ENCODE measurements at places on chromosomes 6 and 20.
A peak's percentile ranks its signal among the peaks of the same experiment; 100 is the strongest.

GRCh38 chr20:43843096-43843964 lies 71.3 kb upstream of the TOX2 start:
- no peak for DNase-seq

DNA sequence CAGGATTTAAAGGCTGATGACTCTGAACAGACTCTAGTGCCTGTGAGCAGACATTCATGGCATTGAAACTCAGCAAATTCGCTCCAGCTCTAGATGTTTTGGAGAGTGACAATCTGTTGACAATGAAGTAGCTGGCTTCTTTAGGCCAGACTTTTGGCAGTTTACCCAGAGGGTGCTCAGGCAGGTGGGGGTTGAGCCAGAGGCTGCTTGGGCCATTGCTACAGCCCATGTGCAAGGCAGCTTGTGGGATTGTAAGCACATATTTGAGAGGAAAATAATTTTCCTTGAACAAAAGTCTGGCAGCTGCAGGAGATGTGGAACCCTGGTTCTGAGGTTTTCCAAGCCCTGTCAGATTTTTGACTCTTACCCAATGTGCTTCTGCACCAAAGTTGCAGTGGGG lies 311.6 kb downstream of the CDC5L start:
- no peak for DNase-seq

DNA sequence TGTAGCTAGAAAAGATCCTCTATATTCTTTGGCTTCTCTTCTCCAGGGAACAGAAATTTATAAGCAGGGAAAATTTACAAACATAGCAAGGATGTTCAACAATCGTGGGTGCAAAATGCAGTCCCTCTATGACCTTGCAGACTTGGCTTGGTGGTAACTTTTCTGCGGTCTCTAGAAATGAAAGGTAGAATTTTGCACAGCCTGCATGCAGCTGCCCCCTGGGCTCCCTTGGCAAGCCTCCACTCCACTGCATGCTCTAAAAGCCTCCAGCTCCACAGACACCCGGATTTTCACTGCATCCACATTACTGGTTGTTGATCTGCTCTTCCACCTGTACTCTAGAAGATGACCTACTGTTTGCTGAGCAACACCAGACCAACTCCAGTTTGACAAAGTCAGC lies 236.5 kb upstream of the EYS start:
- DNase-seq, result no peak

- DNase-seq, result no peak
Measured at GRCh38 chr6:160259143-160259425, 463 bp upstream of the SLC22A2 start.

DNA sequence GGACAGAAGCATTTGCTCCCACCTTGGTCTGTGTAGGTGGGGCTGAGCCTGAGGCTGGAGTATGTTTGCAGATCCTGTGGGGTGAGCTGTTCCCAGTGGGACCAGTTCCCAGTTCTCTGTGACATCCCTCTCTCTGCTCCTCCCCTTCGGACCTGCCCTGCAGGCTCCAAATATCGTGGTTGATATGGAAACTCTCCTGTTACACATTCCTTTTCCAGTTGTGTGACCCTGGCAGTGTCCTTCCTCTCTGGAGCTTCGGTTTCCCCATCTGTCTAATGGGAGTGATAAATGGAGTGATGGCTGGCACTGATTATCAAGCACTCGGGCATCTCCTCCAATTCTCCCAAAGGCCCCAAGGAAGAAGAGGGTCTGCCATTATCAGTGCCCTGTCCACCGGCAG lies 15.7 kb upstream of the TGM2 start:
- DNase-seq, result no peak

DNA sequence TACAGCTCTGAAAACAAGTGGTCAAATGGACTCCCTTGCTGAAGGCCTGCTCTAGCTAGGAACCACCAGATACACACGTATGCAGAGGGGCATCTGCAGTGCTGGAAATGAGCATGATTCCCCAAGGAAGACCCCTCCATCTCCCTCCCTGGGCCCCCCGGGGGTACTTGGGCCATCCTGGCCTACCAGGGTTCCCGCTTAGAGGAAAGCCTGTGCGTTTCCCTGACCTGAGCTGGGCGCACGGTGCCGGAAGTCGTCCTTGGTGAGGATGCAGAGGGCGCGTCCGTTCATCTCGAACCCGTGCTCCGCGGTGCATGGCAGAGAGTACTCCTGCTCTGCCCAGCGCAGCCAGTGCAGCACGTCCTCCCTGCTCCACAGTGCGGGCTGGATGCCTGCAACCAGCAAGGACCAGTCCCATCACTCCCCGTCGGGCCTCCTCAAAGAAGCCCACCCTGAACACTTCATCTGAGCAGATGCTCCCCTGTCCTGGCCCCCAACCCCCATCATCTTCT lies 11.8 kb downstream of the ETV7 start:
- DNase-seq, result no peak

- no peak for DNase-seq
Measured at GRCh38 chr6:21710908-21711627, 117.5 kb downstream of the SOX4 start.

- DNase-seq, result no peak
Measured at GRCh38 chr6:20985821-20986220, 451.6 kb downstream of the CDKAL1 start.

GRCh38 chr6:108275976-108276375 lies 15.1 kb upstream of the SNX3 start:
- no peak for DNase-seq

- DNase-seq, result no peak
Measured at GRCh38 chr6:4774296-4774695, 1.9 kb upstream of the CDYL start.

- peak; percentile 45 for DNase-seq
Measured at GRCh38 chr20:23584434-23585199, 16.3 kb upstream of the CST9L start.

- DNase-seq, result no peak
Measured at GRCh38 chr20:5737966-5738365, 12.2 kb upstream of the SHLD1 start.

DNA sequence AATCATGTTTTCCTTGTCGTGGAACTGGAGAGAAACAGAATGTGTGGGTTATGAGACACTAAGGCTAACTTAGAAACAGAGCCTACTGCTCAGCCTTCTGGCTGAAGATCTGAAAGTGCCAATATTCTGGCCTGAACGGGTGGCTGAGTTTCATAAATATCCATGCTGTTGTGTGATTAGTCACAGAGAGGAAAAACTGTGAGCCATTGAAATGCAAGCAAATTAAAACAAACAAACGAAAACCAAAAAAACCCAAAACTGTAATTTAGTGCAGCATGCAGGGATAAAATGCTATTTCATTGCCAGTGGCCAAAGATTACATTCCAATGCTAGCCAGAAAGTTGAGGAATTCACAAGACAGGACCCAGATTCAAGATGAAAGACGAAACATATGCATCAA lies 315.1 kb downstream of the UBE3D start:
- DNase-seq, result no peak

DNA sequence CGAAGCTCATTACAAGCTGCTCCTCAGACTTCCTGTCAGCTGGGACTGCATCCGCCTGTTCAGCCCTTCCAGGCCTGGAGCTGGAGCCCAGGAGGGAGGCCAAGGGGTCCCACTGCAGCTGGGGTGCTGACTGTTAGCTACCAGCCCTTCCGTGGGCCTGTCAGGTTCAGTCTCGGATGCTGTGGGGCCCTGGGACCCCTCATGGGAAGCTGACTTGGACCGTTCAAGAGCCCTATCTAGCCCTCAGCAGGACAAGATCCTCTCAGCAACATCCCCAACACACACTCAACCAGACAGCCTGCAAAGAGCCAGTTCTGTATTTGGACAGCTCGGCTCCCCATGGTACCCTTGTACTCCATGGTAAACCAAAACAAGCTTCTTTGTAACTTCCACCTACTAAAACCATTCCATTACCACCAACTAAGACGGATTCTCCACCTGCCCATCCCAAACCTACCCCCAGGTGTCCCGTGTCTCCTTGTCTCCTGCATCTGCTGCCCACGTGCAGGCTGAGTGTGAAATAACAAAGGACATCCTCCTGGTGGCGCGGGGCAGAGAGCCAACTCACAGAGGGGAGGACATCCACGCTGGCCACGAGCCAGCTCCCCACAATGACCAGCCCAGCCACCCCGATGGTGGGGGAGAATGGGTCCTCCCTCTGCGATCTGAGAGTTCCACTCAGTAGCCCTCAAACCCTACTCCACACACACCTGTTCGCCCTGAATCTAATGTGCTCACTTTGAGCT lies 111.2 kb downstream of the TAF4 start:
- no peak for DNase-seq

GRCh38 chr6:166173281-166173951 lies 5.8 kb upstream of the TBXT start:
- DNase-seq, result no peak

- no peak for DNase-seq
Measured at GRCh38 chr20:20393207-20394120, 25.6 kb downstream of the INSM1 start.

GRCh38 chr20:59400708-59401107 lies 100.3 kb downstream of the EDN3 start:
- no peak for DNase-seq

DNA sequence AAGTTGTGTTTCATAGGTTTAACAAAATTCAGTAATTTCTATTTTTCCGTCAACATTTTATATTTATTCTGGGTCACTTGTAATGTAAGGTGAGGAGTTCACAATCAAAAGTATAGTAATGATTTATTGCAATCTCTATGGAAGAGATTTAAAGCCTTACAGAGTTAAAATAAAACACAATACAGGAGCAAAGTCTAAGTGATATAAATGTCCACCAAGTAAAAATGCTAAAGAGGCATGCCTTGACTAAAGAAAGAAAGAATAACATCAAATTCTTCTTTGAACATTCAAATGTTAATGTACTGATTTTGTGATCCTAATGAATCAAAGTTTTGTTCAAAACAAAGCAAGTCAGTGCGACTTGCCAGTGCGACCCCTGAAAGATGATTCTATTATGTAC lies 61.5 kb downstream of the REPS1 start:
- DNase-seq, result no peak

GRCh38 chr6:8073758-8074157 lies 9.6 kb upstream of the BLOC1S5 start:
- DNase-seq, result no peak

DNA sequence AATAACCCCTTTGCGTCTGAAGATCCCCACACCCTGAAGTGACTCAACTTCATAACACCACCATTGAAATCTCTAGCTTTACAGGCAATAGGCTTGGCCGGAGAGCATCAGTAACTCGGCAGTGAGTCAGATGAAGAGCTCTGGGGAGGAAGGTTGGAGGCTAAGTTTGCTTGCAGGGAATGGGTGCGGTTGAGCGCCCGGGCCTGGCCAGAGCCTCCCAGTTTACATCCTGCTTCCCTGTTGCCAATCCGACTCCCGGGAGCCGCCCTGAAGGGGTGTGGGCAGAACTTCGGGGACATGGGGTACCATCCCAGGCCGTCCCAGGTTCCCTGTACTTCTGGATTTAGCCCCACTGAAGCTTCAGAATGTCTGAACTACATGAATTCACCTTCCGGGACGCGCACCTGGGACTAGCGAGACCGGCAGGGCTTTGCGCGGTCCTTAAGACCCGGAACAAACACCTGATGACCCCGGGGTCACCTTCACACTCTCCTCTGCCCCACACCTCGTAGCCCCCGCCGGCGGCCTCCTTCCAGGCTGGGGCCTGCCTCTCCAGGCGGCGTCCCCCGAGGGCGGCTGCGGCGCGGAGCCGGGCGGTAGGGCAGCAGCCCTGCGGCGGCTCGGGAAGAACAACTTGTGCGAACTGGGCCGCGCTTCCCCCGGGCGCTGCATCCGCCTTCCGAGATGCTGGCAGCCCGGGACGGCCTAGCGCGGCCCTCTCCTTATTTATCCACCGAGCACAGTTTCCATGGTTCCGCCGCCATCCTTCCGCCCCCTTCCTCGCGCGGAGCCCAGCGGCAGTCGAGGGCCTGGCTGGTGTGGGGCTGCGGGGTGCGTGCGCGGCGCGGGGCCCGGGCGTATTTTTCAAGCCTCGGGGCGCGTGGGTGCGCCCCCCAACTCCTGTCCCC lies 56.6 kb upstream of the RREB1 start:
- DNase-seq, result peak; percentile 40

GRCh38 chr6:225121-225721 lies 67.1 kb upstream of the DUSP22 start:
- no peak for DNase-seq

DNA sequence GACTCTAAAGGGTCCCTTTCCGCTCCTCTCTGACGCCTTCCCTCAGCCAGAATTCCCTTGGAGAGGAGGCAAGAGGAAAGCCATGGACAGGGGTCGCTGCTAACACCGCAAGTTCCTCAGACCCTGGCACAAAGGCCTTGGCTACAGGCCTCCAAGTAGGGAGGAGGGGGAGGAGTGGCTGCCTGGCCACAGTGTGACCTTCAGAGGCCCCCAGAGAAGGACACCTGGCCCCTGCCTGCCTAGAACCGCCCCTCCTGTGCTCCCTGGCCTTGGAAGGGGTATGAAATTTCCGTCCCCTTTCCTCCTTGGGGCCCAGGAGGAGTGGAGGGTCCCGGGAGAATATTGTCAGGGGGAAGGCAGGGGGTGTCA lies 2.7 kb downstream of the VEGFA start:
- no peak for DNase-seq

DNA sequence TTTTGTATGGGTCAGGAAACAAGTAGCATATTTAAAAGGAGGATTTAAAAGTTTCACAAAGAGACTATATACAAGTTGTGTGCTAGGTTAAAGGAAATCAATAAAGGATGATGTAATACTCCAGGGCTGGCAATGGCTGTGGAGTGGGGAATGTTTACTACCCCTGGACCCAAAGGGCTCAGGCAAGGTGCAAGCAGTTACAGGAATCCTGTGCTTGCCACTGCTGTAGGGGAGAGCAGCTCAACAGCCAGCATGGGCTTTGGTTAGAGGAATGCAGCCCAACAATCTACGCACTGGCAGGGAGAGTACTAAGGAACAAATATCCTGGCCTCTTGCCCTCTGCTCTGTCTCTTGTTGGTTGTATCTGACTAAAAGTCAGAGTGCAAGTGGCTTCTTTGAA lies 1642.2 kb downstream of the KHDRBS2 start:
- DNase-seq, result no peak

- DNase-seq, result no peak
Measured at GRCh38 chr6:111377558-111378120, 105.4 kb downstream of the REV3L start.

GRCh38 chr20:45038745-45039474 lies 62.0 kb downstream of the KCNS1 start:
- no peak for DNase-seq

GRCh38 chr6:33980176-33981175 lies 165.4 kb downstream of the GRM4 start:
- no peak for DNase-seq

DNA sequence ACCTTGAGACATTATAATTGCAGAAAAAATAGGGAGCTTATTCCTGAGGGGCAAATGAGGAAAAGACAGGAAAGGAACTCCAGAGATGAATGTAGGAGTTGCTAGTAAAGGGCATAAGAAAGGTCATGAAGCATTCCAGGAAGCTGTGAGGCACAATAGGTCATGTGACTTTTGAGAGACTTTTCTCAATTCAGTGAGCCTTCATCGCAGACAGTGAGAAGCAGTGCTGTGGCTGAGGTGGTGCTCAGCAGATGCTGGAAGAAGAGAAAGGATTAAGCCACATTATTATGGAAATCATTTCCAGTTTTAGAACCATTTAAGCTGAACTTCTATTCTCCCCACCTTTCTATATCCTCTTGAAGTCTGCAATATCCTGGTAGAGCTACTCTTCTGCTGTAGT lies 4.1 kb downstream of the SPTLC3 start:
- DNase-seq, result no peak

- DNase-seq, result no peak
Measured at GRCh38 chr20:62644802-62645496, 2.6 kb downstream of the SLCO4A1 start.
